ENCODE measurements at places on chromosomes 12 and 14.

- DNase-seq: no peak
Measured at GRCh38 chr12:100331871-100332270, 25.0 kb upstream of the SLC17A8 start.

- no peak for DNase-seq
Measured at GRCh38 chr14:81127785-81128184, 93.0 kb downstream of the GTF2A1 start.

GRCh38 chr14:46840944-46841720 lies 189.6 kb upstream of the RPL10L start:
- peak; percentile 35 for DNase-seq

- no peak for DNase-seq
Measured at GRCh38 chr12:114752217-114752616, 68.2 kb upstream of the TBX3 start.

DNA sequence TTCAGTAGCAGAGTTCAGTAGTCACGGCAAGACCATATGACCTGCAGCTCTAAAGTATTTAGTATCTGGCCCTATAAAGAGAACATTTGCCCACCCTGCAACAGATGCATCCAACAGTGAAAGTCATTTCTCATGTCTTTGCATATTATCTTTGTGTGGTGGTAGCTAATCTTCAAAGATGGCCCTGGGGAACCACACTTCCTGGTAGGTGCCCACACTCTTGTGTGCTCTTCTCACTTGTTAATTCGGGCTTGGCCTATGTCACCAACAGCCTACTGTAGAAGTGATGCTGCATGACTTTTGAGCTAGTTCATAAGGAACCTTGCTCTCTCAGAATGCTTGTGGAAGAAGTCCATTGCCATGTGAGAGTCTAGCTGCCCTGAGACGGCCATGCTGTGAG lies 85.6 kb downstream of the MAP1LC3B2 start:
- DNase-seq: no peak

GRCh38 chr12:24596768-24597388 lies 352.0 kb downstream of the BCAT1 start:
- peak; percentile 40 for DNase-seq

DNA sequence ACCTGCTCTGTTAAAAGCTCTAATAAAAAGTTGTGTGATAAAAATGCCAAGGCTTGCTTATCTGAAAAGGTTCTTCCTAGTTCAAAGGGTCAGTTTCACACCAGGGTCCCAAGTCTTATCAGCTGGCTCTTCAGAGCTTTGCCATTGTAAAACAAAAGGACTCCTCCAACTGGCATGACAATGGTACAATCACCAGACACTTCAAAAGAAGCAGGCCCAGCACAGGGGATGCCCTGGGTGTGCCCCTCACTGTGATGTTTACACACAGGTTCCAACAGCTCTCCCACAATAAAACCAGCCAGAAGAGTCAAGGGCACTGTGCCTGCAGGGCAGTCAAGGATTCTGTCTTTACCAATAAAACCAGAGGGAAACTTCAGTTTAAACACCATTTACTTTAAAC lies 78.7 kb downstream of the PRICKLE1 start:
- DNase-seq: no peak

DNA sequence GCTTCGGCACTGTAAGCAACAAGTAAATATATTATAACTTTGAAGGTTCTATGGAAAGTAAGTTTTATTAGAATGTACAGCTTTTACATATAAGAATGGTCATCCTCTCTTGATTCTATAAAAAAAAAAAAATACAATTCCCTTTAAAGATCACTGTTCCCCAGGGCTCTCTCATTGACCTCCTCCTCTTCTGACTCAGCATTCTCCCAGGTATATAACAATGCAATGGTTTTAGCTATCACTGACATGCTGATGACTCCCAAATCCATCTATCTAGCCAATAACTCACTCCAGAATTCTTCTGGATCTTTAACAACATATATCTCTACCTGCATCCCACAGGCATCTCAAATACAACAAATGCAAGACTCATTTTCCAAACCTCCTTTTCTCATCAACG lies 62.7 kb downstream of the EEA1 start:
- no peak for DNase-seq

GRCh38 chr12:1618489-1618888 lies 10.5 kb upstream of the WNT5B start:
- DNase-seq: no peak

DNA sequence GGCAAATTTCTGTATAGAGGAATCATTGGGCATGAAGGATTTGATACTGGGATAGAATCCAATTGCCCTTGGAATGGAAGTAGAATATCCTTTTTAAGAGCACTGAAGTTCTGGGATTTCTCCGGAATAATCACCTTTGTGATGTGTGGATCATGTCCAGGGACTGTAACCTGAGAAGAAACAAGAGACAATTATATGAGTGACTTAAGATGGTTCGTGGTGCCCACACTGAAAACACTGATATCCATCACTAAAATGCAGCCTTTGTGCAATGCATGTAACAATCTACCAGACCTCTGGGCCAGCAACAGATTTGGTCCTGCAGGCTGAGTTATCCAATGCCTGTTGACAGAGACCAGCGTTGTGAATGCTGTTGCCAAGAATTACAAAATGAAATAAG lies 48.5 kb downstream of the MDM2 start:
- no peak for DNase-seq

GRCh38 chr12:6996040-6996441 lies 22.2 kb downstream of the LPCAT3 start:
- no peak for DNase-seq

- DNase-seq: no peak
Measured at GRCh38 chr12:2467447-2468195, 327.1 kb upstream of the FKBP4 start.

DNA sequence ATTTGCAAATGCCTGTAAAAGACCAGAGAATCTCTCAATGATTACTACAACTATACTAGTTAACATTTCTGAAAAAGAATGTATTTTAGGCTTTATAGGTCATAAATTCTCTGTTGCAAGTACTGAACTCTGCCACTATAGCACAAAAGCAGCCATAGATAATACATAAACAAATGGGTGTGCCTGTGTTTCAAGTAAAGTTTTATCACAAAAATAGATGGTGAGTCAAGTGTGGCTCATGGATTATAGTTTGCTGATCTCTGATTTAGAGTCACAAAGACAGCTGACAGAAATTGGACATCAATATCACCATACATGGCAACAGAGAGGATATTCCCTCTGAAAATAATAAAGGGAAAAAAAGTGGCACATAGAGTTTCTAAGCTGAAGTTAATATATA lies 68.1 kb downstream of the FSCB start:
- DNase-seq: no peak

DNA sequence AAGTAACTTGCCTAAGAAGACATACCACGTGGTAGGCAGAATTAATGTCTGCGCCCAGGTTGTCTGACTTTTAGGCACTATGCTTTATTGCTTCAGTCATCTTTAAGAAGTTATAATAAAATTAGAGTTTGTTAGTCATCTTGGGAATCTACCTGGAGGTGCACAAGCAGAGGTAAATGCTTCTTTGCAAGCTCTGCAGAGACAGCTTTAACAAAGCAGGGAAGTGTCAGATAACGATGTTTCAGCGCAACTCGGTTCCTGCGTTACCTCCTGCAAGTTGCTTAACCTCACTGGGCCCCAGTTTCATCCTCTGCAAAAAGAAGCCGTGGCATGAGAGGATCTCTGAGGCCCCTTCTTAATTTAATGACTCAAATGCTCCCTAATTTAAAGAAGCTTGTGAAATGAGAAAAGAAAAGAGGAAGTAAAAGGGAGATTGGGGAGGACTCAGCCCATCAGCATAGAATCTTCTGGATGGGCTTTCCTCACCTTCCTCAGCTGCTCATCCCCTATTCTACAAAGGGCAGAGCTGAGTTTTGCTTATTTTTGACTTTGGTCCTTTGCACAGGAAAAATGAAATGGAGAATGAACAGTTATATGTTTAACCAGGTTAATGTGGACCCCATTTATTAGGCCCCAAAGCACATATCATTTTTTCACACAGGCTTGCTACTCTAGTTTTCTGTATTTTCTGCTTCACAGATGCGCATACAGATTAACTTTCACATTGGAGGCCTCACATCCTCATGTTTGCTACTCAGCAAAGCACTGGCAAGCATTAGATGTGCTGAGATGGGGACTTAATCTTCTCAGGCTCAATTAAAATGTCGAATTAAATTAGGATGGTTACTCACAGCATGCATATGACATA lies 5.1 kb downstream of the ARHGDIB start:
- DNase-seq: no peak

GRCh38 chr12:54337854-54338650 lies 13.1 kb downstream of the COPZ1 start:
- DNase-seq: no peak

- DNase-seq: peak; percentile 35
Measured at GRCh38 chr12:117857632-117858612, 110.9 kb downstream of the KSR2 start.

DNA sequence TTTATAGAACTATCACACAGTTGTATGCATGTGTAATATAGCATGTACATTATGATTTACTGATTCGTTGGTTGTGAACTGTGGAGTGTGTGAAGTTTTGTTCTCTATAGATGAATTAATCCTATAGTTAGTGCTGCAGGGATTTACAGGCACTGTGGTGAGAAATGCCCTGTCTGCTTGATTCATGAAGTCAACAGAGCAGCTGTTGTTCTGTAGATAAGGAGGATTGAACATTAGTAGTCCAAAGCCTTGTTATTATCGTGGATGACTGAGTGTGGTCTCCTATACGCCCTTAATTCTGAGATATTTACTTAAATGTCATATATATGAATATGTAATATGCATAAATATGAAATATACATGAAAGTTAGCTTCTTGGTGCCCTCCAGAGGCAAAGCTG lies 98.3 kb downstream of the DNAH10 start:
- no peak for DNase-seq

DNA sequence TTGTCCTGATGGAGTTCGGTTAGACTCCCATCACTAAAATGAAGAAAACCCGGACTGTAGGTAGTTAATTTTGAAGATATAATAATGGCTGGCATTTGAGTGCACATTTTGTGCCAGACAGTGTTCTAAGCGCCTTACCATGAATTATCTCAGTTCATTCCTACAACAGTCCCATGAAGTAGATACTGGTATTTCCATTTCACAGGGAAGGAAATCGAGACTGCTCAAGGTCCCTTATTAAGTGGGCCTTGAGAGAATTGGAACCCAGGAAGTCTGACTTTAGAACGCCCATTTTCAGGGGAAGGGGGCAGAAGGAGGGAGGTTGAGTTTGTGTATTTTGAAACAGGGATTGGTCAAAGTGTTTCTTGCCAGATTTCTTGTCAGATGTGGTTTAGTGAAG lies 855 bp downstream of the MNAT1 start:
- DNase-seq: no peak

GRCh38 chr12:24393071-24393470 lies 443.6 kb upstream of the SOX5 start:
- DNase-seq: no peak

DNA sequence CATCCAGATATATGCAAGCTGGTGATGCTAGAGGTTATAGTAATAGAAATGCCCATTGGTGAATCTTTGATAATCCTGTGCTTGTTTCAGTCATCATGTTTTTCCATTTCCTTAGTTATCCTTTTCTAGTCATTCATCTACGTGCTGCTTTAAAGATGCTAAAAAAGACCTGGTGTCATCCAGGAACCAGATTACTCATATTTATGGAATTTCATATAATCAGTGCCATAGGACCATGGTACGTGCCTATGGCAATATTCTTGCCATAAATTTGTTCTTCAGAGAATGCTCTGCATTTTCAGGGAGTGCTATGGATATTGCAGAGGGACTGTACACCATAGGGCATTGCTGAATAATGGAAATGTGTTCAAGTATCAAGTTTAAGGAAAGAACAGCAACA lies 267.3 kb downstream of the AKAP6 start:
- no peak for DNase-seq

- DNase-seq: no peak
Measured at GRCh38 chr14:58898655-58899316, 261.0 kb downstream of the DACT1 start.

- DNase-seq: no peak
Measured at GRCh38 chr12:6539707-6540134, 5.4 kb downstream of the GAPDH start.

GRCh38 chr12:46358791-46359666 lies 13.5 kb downstream of the SLC38A2 start:
- no peak for DNase-seq

GRCh38 chr12:46342562-46343033 lies 30.0 kb downstream of the SLC38A2 start:
- no peak for DNase-seq

- no peak for DNase-seq
Measured at GRCh38 chr14:92398888-92399636, 76.1 kb downstream of the SLC24A4 start.

DNA sequence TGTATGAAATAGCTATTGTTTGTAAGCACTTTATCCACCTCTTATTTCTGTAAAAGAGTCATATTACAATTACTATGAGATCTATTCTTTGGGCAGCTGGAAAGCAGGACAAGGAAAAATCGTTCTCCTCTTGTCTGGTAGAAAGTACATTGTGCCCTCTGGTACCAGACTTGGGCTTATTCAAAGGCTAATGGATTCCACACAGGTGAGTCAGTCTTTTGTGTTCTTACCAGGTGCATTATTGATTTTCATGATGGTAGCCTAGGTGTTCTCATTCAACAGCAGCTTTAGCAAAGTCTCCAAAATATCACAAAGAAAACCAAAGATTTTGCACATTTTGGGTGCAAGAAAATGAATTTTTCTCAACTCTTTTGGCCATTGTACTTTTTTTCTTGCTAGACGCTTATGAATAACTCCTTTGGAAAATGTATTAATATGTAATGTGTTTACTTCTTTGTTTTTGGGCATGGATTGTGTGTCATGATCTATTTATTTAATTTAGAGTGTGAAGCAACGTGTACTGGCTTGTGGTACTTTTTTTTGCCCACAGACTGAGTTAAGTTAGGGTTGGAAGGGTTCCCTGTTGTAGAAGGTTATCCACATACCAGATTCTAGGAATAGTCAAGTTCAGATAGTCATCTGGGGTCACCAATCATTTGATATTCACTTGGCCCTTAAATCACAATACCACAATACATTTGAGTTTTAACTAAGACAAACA lies 26.2 kb downstream of the MNAT1 start:
- DNase-seq: peak; percentile 31

DNA sequence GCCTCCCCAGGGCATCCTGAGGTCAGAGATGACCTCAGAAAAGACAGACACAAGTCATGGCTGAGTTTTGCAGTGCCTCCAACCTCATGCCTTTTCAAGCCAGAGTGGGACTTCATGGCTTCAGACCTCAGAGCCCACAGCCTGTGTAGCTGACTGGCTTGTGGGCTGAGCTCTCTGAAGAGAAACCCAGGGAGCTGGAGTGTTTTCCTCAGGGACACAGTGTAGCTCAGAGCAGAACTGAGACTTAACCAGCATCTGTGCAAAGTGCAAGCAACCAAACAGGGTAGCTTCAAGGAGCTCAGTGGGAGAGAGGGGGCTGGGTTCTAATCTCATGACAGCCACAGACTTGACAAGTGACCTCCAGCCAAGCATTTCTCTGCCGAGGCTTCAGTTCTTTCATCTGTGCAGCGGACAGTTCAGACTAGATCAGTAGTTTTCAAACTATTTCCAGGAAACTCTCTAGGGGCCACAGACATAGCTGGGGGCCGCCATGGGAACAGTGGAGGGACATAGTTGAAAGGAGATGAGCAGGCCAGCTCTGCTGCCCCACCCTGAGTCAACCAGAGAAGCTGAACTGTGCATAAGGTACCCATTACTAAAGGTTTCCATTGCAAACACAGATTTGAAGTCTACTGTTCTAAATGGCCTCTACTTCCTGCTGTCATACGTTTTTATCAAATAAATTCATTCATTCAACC lies 80.0 kb downstream of the LGMN start:
- no peak for DNase-seq

All from NCI-H2081 (cell line).